ENCODE measurements at places on chromosomes 2 and 18.

DNA sequence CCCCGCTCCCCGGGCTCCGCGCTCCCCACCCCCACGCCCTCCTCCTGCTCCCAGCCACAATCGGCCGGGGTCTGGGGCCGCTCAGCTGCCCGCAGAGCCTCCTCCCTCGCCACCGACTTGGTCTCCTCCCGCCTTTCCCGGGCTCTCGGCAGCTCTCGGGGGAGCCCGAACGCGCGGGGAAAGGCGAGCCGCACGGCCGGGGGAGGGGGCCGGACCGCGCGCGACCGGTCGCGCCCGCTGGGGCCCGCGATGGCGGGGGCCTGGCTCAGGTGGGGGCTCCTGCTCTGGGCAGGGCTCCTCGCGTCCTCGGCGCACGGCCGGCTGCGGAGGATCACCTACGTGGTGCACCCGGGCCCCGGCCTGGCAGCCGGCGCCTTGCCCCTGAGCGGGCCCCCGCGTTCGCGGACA is 327 bp downstream of the LTBP1 start:
- no peak for DNase-seq

DNA sequence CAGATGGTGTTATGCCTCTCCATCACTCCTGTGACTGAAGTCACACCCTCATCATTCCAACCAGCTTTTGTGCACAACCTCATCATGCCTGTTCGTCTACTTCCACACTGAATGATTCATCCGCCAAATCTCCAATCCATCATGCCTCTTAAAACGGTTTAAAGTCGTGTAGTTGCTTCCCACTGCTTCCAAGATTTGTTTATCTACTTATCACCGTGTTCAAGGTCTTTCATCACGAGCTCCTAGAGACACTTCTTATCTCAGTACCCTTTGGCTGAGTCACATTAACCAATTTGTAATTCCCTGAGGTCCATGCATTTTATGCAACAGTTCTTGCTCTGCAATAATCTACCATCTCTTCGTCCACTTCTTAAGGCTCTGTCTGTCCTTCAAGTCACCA is 592.3 kb upstream of the ID2 start:
- DNase-seq: no peak

DNA sequence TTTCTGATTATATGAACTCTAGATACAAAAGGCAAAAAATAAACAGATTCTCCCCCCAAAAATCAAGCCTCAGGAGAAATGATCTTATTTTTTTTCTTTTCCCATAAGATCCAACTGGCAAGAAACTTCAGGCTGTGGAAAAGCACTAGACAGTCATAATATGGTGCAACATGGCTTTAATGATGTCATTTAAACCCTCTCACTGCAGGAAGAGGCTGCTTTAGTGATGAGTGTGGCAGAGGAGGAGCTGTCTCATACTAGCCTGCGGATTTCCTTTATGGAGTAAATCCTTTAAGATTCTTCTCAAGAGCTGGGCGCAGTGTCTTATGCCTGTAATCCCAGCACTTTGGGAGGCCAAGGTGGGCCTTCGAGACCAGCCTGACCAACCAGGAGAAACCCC is 83.3 kb upstream of the CD28 start:
- no peak for DNase-seq

GRCh38 chr2:183124957-183125255 is 663 bp downstream of the NUP35 start:
- DNase-seq: no peak

GRCh38 chr2:171702781-171703556 is 15.7 kb downstream of the DYNC1I2 start:
- DNase-seq: no peak

DNA sequence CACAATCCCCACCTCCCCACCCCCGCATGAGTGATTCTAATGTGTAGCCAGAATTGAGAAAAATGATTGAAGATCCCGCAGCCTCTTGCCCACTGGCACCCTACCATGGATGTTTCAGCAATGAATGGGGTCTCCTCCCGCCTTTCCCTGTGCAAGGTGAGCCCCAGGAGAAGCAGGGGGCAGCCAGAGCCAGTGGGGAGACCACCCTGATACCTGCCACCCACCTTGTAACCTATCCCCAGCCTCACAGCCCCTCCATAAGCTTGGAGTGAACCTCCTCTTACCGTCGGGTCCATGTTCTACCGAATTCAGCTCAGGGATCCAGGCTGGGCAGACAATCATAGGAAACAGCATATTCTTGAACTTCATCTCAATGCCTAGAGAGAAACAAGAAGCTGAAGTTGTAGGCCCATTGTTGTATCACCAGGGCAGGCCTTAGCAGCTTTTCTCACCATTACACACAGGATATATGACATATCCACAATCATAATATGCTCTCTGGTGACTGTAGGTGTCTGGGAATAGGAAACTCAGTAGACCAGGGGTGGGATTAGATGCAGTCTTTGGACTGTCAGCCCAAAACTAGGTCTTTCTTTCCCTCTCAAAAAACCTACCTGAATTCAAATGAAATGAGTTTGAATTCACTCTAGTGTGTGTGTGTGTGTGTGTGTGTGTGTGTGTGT is 30.9 kb downstream of the XDH start:
- no peak for DNase-seq

DNA sequence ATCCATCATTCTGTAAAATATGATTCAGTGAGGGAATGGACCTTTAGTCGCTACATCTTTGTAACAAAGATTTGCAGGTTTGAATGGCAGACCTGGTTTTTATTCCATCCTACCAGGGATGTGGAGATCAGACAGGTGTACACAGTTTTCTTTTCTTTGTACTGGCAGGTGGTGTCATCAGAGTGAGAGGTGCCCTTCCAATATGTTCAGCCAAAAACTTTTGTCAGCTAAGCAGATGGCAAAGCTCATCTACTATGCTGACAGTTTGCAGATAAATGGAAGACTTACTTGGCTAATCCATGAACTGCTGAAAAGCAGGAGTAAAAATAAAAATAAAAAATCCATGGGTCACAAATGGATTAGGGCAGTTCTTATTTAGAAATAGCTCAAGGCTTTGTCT is 185.5 kb upstream of the DOK6 start:
- DNase-seq: peak; percentile 58

GRCh38 chr2:150122871-150123613 is 364.4 kb downstream of the RND3 start:
- DNase-seq: no peak
